NCI-H2029 treated with DMSO at 0.1 percent for 48 hours (cell line): ENCODE measurements at places on chromosomes 3 and 15.

DNA sequence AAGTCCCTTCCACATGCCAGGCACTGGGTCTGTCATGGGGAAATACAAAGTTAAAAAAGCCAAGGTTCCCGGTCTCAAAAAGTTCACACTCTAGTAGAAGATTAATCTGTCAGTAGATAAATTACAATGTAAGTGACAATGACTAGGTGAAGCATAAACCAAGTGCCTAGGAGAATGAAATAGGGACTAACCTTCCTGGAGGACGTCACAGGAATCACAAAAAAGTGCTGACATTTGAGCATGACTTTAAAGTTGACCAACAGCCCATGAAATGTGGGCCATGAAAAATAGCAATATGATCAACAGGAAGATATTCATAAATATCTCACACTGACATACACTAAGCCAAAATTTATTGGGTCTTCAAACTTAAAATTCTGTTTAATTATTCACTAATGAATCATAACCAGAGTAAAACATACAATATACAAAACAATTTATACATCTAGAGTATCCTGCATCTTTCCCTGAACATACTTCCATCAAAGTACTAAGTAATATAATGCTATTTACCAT is 20.0 kb downstream of the COPS2 start:
- no peak for DNase-seq

- DNase-seq: no peak
These were observed 2.9 kb upstream of the NOX5 start for GRCh38 chr15:69011641-69012040.

DNA sequence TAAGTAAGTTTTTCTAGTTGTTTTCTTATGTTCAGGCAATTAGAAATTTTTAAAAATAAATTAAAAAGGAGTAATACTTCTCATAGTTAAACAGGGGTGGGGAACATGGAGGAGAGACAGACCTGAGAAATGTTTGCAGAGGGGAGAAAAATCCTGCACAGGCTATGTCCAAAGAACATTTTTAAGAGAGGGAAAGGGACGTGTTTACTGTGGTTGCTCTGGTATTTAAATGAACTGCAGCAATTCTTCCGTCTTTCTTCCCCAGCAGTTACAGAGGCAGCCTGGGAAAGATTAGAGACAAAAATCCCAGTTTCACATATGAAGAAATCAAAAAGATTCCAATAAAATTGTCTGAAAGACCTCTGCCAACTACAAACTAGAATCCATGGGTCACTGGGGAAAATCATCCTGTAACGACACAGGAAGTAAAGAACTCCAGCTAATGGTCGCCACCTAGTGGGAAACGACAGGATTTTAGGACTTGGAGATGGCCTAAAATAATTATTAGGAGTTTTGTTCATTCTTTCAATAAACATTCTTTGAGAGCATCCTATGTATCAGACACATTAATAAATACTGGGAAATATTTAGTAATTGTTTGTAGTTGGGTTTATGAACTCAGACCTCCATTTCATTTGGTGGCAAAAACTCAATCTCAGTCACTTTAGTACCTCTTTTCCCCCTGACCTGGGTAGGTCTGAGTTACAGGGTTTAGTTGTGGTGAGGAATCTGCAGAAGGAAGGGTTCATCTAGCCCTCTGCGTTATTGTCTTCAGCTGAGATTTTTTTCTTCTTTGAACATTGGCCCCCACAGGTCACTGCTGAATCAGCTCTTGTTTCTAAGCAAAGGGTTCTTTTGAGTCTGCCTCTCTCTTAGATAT is 69.9 kb upstream of the GOLIM4 start:
- DNase-seq: peak; percentile 47

DNA sequence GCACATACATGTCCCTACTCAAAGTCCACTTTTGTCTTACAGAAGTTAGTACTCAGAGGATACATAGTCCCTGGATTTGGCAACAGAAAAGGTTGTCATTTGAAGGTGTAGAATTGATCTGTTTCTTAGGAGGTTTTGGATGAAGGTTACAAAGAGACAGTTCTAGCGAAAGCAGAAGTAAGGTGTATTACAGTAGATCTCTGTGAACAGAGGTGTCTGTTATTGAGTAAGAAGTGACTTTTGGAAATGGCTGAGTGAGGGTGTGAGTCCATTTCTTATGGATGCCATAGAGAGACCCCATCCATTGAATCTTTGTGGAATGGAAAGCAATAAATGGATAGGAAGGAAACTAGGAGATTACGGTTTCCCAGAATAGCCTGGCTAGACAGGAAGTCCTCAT is 5.6 kb downstream of the ZNF662 start:
- DNase-seq: no peak

DNA sequence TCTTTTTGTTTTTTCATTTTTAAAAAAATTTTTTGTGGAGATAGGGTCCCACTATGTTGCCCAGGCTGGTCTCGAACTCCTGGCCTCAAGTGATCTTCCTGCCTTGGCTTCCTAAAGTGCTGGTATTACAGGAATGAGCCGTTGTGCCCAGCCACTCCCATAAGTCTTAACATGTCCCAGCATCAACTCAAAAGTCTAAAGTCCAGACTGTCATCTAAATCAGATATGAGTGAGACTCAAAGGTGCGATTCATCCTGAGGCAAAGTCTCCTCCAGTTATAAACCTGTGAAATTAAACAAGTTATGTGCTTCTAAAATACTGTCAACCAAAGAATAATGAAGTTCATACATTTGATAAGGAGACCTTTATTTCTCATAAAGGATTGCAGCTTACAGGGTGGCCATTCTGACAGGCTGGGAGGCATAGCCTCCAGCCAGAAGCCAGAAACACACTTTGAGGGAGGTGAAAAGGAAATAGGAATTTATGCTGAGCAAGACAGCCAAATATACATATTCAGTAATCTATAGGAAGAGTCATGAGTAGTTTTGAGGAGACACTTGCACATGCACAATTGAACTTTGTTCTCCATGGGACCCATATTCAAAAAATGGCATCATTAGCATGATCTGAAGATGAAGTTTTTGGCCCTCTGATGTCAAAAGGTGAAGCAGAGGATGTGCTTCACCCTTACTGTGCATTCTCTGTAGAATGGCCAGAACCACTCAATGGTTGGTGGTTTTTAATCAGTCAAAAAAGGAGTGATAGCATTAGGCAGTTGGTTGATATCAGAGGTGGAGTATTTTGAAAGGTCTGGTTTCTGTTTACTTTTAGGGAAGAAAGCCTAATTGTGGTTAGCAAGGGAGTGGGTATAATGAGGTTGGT is 11.0 kb upstream of the ZNF662 start:
- DNase-seq: peak; percentile 80

DNA sequence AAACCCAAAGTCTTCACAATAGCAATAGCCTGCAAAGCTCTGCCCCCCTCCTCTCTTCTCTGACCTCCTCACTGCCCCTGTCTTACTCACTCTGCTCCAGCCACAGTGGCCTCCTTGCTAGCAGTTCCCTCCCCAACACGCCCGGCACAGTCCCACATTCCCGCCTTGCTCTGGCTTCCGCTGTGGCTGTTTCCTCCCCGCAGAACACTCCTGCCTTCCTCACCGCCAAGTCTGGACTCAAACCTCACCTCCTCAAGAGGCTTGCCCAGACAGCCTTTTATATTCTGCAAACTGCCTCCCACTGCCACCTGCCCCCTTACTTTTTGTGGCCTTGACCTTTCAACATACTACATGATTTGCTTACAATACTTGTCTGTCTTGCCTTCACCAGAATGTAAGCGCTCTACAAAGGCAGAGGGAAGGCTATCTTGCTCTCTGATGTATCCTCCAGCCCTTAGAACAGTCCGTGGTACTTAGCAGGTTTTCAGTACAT is 406 bp upstream of the MPI start:
- DNase-seq: no peak

GRCh38 chr3:174191380-174191779 is 667.8 kb upstream of the NAALADL2 start:
- DNase-seq: no peak

DNA sequence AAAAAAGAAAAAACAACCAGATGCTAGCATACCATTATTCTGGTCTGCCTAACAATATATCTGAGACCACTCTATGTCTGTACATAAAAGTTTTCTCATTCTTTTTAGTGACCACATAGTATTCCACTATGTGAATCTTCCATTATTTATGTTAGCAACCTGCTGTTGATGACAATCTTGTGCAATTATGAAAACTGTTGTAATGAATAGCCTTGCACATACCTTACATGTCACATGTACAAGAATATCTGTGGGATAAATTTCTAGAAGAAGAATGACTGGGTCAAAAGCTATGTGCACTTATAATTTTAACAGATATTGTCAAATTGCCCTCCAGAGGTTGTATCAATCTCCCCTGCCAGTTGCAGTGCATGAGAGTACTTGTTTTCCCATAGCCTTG is 62.5 kb downstream of the ARHGAP31 start:
- no peak for DNase-seq

DNA sequence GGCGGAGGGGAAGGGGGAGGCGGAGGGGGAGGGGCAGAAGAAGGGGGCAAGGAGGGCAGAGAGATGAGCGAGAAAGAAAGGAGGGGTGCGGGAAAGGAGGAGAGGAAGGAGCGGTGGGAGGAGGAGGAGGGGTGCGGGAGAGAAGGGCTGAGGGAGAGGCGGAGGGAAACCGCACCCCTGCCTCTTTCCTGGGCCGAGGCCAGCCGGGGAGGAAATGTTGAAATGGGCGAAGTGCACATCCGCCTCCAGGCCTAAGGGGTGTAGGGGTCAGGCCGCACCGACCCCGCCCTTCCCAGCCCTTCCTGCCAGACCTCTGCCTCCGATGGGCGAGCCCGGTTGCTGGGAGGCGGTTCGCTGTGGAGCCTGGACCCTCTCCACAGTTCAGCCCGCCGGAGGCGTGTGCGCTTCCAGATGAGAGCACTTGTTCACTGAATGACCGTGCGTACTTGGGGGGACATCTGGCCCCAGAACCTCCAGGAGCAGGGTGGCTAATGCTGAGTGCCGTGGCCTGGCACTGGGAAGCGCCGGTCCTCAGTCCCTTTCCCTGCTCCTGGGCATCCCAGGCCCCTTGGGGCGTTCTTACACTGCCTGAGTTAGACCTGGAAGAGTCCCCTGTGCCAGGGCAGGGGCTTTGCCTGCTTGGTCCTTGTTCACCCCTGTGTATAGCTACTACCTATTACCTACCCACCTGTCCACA is 110.3 kb upstream of the KLF13 start:
- no peak for DNase-seq

DNA sequence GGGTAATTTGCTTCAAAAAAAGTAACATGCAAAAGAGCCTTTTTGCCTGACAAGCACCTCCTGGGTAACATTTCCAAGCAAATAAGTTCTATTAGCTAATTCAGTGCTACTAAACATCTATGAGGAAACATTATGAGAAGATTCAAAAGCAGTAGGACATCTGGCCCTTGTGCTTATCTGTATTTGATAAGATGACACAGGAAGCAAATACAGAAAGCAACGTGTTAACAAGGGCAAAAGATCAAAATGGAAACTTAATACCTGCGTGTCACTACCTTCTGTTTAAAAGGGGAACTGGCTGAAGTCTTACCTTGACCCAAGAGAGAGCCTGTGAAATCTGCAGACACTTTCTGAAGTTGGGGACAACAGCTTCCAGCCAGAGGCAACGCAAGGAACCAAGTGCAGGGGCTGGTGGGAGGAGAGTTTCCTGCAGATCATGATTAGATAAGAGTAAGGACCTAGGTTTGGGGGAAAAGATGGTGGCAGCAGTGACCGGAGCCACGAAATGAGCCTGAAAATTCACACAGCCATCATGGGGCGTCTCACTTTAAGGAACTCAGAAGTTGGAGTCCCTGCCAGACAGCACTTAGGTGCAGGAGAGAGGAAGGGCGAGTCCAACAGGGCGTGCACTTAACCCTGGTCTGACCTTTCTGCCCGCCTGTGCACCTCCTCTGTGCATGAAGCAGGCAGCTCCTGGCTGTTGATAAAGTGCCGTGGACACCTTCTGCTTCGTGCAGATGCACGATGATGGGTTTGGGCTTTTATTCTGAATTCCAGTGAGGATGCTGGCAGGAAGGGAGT is 153.6 kb upstream of the BHLHE40 start:
- no peak for DNase-seq

- DNase-seq: peak; percentile 78
These were observed 74.2 kb upstream of the POU1F1 start for GRCh38 chr3:87350367-87351199.

- DNase-seq: no peak
These were observed 480.5 kb upstream of the CBLB start for GRCh38 chr3:106349191-106349881.

DNA sequence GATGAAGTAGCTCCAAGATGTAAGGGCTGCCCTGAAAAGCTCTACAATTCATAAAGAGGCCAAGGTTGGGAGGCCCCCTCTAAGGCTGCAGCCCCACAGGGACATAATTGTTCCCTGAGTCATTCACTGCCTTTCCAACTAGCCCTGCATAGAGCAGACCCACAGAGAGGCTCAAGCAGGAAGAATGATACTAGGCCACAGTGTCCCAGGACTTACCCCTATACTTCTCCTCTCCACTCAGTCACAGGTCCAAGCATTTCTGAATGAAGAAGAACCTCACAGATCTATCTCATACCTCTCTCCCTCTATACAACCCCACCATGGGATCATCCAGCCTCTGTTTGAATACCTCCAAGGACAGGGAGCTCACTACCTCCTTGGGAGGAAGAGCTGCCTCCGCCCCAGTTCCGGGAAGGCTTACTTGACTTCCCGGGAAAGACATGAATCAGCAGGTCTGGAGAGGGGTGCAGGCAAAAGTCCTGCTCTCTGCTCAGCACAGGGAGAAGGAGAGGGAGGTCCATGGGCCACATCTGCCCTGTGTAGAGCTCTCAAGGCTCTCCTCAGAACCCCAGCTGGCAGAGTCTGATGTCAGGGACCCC is 6.9 kb upstream of the SKIC8 start:
- DNase-seq: no peak

- DNase-seq: no peak
These were observed 67.0 kb upstream of the SLC25A26 start for GRCh38 chr3:66153481-66154443.

DNA sequence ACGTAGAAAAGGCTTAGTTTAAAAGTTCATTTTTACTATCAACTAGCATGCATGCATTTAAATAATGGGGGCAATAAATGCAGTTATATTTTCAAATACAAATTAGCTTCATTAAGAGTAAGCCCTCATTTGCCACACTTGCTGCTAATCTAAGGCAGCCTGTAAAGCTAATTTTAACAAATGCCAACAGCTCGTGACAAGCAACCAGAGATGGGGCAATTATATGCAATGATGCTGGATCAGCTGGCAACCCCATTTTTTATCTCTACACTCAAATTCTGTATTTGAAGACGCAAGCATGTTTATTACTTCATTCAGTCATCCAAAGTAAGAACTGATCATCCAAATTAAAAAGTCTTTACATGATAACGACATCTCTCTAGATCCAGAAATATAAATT is 12.1 kb downstream of the RFTN1 start:
- no peak for DNase-seq

- DNase-seq: no peak
These were observed 18.3 kb downstream of the OSTN start for GRCh38 chr3:191217301-191217700.

DNA sequence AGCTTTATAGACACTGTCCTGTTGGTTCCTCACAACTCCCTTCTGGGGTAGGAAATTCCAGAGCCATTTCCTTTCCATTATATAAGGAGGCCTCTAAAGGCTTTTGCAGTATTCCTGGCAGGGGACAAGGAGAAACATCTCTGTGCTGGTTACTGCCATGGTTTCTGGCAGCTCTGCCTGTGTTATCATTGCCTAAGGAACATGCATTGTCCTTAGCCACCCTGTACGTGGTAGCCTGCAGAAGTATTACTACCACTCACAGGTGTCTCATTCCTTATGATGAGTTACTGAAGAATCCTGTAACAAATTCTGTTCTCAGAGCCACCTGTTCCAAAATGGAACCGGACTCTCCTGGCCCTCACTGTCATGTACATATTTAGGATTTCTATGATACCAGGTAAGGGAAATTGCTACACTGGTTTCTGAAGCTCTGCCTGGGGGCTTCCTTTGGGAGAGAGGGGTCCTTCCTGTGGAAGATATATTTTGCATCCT is 58.0 kb downstream of the UMPS start:
- no peak for DNase-seq

- no peak for DNase-seq
These were observed 32.9 kb downstream of the MTHFS start for GRCh38 chr15:79863886-79864285.
